ENCODE measurements at places on chromosomes 7 and 10.
A peak's percentile ranks its signal among the peaks of the same experiment; 100 is the strongest.

DNA sequence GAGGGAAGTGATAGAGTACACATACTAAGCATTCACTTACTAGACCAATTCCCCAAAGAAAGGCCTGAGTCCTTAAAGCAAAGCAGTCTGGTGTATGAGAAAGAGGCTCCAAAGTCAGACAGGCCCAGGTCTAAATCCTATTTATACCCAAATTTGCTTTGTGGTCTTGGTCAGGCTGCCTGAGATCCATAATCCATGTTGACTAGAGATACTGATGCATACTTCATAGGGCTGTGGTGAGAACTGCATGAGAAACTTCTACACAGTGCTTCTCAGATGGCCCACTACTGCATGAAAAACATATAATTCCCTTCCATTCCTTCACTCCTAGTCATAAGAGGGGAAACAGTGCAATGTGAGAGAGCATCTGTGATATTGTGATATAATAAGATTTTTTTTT lies 81.6 kb upstream of the SP4 start:
- no peak for DNase-seq

DNA sequence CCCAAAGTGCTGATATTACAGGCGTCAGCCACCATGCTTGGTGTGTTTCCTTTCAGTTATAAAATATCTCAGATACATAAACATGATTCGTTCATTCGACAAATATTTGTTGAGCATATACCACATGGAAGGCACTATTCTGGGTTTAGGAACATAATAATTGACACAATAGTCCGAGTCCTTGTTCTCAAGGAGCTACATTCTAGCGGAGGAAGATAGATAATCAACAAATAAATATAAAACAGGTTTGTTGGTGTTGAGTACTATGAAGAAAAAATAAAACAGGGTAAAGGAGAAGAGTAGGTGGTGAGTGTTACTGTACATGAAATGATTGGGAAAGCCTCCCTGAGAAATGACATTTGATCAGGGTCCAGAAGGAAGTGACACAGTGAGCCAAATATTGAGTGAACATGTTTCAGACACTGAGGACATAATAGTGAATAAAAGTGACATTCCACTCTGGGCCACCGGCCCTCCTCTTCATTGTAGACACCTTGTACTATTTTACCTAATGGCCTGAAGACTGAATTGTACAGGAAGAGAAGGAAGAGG lies 6.9 kb upstream of the HILPDA start:
- no peak for DNase-seq

DNA sequence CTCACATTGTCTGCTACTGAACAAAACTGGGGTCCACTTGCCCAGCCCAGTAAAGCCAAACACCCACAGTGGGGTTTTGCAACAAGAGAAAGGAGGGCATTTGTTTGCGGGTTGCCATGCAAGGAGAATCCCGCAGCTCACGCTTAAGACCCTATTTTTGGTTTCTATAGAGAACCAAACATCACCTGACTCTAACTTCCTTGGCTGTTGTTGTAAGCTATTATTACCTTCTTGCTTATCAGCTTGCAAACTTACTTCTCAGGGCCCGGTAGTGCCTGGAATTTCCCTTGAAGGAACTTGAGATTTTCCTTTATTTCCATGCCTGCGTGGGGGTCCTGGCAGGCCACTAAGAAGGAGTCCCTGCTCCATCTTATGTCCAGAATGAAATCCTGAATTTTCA lies 20.7 kb downstream of the IFIT3 start:
- no peak for DNase-seq

DNA sequence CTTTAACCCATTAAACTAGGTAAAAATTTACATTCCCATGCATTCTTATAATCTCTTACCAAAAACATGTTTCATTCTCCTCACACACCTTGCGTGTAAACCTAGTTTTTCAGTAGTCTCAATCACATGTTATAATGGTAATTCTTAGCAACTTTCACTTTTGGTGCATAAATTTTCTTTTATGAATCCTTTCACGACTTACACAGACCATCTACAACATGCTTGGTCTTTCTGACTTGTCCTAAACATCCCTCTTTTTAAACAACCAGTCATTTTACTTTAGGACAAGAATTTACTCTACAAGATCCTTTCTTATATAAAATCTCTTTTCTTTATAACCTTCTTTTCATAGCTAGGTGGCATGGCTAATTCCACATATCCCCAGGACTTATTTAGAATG lies 25.8 kb downstream of the FBXL13 start:
- DNase-seq: no peak

DNA sequence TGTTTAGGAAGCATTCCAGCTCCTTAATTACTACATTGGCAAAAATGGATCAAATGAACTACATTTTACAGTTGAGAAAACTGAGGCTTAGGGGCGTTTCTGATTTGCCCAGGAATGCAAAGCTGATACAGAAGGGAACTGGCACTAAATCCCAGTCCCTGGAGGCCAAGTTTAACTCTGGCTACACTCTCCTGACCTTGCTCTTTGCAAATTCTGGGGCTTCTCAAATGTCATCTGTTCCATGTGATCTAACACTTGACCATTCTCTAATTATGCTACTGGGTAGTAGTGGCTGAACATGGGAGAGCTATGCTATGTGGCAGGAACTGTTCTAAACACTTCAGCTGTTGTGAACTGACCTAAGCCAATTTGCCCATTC lies 11.3 kb upstream of the HABP2 start:
- DNase-seq: no peak

DNA sequence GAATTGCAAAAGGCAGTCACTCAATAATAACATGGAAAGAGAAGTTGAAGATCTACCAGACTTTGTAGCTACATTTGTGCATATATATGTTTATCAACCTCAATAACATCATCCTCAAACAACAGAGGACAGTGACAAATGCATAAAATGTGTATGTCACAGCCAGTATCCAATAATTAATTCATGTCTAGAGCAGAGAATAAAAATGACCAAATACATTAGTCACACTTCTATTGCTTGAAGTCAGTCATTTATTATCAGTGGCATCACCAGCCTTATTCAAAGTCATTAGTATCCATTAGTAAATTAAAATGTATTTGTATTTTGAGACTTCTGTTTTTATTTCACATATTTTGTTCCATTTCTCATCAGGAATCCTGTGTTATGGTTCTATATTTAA lies 852.8 kb downstream of the XPNPEP1 start:
- DNase-seq: no peak

DNA sequence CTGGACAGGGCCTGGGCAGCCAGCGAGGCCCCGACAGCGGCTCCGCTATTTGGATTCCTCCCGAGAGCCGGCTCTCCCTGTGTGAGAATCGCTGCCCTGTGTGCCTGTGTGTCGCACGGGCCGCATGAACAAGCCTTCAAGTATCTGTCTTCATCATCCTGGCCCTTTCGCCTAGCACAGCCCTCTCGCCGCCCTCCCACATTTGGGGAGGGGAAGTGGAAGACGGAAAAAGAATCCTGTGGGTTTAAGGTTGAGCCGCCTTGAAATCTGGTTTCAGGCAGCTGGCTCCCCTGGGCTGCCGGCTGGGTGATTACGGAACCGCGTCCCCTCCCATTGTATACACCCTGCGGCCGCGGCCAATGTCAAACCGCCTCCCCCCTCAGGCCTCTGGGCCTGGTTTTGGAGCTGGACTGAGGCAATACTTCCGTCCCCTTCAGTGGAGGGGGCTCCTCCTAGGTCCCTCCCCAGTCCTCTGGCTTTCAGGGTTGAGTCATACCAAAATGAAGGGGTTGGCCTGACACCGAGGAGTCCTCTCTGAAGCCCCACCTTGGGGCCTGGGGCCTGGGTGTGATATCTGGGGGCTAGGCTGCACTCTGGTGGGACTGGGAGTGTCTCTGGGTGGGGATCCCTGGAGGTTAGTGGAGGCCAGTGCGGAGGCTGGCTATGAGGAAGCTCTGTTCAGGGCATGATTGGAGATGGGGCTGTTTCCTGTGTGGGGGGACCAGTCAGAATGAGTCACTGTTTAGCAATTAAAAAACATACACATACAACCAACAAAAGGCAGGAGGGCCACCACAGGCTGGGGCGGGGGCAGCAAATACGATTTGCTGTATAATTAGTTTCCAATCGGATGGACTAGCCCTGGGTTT lies 1.7 kb downstream of the TRIM8 start:
- peak; percentile 52 for DNase-seq

DNA sequence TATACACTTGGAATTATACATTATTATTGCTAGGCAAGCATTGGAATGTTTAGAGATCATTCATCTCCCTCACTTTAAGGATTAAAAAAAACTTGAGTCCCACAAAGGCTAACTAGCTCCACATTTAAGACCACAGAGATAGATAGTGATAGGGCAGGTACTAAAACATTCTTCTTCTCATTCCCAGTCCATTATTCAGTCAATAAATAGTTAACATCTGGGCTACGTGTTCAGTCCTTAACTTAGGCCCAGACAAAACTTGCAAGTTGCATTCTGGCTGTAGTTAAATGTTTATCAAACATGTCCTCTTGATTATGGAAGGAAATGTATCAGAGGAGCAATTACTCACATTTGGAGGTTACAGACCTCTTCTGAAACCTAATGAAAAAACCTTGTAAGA lies 2.4 kb downstream of the GNG11 start:
- no peak for DNase-seq

DNA sequence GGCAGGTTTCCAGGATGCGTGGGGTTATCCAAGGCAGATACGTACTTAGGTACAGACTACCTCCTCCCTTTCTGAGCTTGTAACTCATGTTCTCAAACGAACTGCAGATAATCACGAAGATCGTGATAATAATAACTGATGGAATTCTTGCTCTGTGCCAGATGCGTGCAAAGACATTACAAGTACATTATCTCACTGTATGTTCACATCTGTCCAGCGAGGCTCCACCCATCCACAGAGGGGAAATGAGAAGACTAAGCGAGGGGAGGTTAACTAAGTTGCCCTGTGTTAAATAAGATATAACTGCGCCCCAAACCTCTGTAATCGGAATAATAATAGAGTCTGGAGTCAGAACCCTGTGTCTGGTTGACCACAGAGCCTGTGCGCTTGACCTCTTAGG lies 1.9 kb downstream of the GALNT17 start:
- DNase-seq: no peak

- DNase-seq: no peak
Measured at GRCh38 chr10:29630205-29631048, 4.3 kb downstream of the SVIL start.

DNA sequence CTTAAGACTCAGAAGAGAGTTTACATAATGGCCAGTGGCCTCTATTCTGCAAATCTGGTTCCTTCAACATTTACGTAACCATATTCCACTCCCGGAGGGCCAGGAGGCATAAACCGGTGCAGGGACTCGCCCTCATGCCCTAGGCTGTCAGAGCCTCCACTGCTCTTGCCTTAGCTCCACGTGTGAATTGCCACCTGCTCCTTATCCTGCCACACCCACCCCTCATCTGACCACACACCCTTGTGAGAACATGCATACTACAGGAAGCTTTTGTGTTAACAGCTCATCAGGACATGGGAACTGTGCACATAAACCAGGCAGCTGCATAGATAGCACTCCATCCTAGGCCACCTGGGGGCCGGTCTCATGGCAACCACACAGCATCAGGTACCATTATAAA lies 146.7 kb upstream of the PFKP start:
- DNase-seq: no peak
